Activated CD8-positive, alpha-beta T cell treated with anti-CD3 and anti-CD28 coated beads for 36 hours (primary cell): ENCODE measurements at places on chromosomes 16 and 17.

GRCh38 chr16:53482123-53482522, 20.9 kb downstream of the AKTIP start:
- DNase-seq: no peak

DNA sequence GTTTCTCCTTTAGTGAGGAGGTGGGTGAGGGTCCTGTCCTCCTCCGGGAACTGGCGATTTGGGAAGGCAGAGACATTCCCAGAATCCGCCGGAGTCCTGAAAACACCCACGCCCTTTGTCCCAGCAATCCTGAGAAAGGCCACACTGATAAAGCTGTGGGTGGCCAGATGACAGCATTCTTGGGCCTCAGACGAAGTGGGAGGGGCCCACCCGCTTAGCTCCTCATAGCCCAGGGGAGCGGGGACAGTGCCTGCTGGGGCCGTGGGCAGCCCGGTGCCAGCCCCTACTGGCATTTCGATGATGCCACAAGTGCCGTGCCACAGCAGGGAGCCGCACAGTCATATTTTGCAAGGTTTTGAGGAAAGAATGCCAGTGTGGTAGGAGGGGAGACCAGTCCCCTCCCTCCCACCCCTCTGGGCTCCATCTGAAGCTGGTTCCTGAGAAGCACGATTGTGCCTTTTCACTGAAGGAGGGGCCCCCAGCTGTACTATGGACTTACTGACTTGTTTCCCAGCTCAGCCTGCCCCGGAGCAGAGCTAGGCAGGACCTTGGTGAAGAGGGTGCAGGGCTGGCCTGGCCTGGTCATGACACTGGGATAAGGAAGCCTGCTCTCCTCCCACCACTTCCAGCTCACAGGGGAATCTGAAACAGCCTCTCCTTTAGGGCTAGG, 20.9 kb upstream of the MPRIP start:
- no peak for DNase-seq

DNA sequence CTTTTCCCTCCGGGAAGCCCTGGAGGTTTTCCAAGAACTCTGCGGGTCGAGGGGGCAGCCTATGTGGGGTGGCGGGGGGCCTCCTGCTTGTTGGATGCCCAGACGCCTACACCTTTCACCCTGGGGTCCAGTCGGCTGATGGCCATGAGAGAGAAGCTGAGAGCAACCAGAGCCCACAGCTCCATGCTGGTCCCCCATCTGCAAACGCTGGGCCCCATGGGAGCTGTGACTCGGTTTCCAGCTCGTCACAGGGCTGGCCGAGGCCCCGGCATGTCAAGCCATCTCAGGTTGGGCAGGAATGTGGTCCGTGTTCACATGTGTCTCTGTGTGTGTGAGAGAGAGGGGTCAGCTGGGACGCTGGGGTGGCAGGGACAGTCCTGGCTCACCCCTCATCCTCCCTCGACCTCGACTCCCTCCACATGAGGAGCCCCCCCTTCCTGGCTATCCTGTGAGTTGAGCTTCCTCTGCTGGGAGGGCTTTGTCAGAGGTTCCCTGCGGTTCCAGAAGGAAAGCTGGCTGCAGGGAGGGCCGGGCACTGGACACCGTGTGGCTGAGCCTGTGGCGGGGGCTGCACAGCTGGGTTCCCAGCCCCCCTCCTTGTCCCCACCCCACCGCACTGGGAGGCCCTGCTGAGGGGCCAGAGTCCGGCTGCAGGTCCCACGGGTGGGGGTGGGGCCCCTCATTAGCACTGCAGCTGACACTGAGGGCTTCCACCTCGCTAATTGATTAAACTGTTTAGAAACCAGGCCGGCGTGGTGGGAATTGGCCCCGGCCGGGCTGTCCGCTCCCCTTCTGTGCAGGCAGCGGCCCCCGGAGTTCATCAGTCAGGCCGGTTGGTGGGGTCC, 19.1 kb downstream of the METRNL start:
- no peak for DNase-seq

DNA sequence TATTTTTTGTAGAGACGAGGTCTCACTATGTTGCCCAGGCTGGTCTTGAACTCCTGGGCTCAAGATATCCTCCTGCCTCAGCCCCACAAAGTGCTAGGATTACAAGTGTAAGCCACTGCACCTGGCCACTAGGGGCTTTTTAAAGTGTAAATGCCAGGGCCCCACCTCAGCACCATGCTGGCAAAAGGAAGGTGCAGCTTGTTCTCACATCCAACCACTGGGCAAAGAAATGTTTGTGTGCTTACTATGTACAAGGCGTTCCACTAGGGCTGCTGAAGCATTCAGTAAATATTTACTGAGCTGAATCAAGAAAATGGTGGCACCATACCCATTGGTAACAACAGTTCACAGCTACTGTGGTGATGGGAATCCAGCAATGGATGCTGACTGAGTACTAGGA, 22.6 kb downstream of the COG1 start:
- DNase-seq: no peak

- no peak for DNase-seq
Observed at GRCh38 chr16:3922241-3922640, 41.7 kb upstream of the CREBBP start.

DNA sequence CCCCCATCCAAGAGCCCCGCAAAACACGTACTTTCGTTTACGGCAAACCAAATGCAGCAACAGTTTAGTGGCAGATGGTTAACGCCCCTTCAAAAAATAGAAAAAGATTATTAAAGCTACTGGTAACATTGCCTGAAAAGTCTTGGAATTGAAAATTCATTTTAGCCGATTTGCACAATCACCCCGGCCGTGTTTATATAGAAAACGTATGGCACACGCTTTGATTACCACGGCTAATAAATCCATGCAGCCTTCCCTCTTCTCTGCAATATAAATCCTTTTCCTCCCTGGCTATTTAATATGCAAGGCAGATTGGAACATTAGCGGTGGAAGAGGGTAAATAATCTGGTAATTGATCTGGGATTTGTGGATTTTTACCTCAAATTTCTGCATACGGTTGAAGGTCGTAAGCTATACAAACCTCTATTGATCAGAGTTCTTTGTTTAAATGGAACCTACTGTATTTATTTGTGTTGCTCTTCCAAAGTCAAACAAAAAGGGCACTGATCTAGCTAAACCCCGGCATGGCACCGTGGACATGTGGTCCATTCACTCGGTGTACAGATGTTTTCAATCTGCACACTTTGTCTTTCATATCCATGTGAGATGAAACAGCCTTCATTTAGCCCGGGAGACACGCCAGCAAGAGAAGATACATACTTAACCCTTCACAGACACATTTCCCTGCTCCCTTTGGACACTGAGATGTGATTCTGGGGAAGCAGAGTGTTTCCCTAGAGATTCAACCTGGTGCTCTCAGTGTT, 238.1 kb upstream of the MAF start:
- DNase-seq: no peak

DNA sequence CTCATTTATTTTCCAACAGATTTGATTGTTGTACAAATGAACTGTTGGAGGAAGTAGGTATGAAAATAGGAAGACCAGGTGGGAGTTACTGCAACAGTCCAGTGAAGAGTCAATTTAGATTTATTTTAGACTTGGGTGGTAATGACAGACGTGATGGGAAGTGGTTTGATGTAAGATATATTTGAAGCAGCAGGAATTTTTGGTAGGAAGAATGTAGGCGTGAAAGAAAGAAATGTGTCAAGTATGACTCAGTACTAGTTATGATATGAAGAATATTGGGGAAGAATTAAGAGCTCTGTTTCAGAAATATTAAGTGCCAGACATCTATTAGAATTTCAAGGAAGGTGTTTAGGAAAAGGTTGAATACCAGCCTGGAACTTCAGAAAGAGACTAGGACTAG, 247.9 kb upstream of the AXIN2 start:
- DNase-seq: no peak

- DNase-seq: no peak
Observed at GRCh38 chr16:17431968-17432625, 38.7 kb downstream of the XYLT1 start.

DNA sequence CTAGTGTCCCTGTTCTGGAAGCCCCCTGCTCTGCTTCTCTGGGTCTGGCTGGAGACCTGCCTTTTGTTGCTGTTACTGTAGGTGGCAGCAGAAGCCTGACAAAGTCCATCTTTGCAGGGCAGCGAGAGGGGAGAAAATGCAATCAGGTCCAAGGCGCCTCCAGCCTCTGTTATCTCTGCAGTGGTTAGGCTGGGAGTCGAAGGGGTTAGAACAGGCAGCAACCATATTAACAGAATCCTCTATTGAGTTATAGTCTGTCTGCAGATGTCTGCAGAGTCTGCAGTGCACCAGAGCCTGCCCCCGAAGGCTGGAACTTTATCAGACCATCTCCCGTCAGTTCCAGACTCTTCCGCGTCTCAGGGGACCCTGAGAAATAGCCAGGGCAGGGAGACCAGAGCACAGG, 404.9 kb upstream of the EEF2KMT start:
- DNase-seq: peak; percentile 10

DNA sequence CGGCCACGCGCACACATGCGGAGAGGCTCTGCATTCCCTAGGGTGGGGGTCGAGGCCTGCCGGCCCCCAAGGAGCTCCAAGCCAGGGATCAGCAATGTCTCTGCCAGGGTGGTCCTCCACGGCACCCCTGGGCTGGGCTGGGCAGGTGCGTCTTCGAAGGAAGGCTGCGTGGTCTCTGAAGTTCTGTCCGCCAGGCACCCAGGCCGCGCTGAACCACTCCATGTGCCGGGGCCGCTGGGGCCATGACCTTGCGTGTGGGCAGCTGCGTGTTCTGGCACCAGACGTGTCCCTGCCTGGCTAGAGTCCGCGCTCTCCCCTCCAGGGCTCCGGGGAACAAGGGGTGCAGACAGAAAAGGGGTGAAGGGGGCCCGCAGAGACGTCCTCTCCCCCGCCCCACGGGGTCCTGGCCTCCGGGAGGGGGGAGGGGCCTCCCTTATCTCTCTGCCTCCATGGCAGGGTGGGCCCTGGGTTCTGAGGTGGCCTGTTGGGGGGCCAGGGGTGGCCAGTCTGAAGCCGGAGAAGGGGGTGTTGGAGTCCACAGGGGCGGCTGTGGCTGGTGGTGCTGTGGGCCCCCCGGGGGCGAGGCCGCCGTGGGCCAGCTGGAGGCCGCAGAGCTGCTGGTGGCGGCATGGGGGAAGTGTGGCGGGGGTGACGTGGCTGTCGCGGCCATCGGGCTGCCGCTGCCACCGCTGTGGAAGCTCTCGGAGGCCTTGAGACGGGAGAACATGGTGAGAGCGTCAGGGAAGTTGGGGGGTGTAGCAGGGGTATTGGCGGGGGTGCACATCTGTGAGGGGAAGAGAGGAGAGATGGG, 5.3 kb downstream of the UBALD1 start:
- no peak for DNase-seq

- DNase-seq: no peak
Observed at GRCh38 chr17:2974347-2974746, 89.1 kb downstream of the OR1D5 start.

DNA sequence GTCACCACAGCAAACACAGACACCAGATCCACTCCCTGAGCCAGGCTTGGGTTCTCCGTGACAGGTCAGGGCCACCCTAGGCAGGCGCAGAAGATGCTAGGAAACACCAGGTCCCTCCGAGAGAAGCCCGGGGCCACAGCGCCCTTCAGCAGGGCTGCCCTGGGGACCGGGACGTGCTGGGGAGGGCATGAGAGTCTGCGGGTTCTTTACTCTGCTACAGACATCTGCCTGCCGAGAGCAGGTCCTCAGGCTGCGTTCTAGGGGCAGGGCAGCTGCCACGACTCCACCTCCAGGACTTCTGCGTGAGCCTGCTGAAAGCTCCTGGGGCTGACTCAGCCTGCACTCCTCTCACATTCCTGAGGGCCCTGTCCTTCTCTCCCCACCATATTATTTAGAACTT, 11.4 kb downstream of the MYLK3 start:
- no peak for DNase-seq

- DNase-seq: peak; percentile 64
Observed at GRCh38 chr17:78497115-78497540, 80.1 kb downstream of the DNAH17 start.

- no peak for DNase-seq
Observed at GRCh38 chr17:9842057-9842758, 16.5 kb downstream of the GLP2R start.
